NCI-H1092 (cell line): ENCODE measurements at places on chromosomes 7 and 10.

GRCh38 chr7:134696261-134696660, 49.6 kb downstream of the BPGM start:
- DNase-seq: no peak

GRCh38 chr7:131945313-131945911, 389.0 kb upstream of the PODXL start:
- DNase-seq: peak; percentile 64

DNA sequence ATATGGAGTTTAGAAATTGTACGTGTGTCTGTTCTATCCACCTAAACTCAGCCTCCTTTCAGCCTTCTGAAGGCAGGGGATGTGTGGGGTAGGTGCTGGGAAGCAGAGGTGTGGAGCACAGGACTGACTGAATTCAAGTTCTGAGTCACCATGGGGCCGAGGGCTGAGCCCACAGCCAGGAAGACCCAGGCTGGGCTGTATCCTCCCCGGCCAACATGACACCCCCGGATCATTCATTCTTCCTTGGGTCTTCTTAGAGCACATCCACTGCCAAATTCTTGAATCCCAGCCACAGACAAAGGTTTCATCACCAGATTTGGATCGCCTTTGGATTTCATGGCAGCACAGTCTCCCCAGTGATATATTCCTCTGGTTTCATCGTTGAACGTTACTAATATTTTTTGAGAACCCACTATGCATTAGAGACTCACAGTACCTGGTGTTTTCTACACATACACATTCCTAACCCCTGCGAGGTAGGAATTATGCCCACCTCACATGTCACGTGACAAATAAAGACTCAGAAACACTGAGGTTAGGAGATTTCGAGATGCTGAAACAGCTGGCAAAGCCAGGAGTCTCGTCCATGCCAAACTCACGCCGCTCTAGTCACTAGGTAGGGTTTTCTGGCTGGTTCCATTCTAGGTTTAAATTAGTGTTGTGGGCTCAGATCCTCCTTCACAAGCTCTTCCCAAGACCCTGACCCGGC, 26.9 kb downstream of the CCDC3 start:
- no peak for DNase-seq

- no peak for DNase-seq
Observed at GRCh38 chr10:120806081-120806480, 45.1 kb upstream of the WDR11 start.

DNA sequence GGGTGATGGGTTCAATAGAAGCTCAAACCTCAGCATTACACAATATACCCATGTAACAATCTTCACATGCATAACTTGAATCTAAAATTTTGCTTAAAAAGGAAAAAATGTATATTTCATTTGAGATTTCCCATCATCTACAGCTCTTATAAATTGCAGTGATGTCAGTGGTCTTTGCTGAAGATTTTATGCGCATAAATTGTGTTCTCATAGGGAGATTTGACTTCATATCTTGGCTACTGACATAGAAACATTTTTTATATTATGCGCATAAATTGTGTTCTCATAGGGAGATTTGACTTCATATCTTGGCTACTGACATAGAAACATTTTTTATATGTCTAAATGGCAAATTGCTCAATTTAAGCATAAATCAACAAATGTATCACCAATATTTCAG, 1125.3 kb upstream of the C7orf33 start:
- no peak for DNase-seq

DNA sequence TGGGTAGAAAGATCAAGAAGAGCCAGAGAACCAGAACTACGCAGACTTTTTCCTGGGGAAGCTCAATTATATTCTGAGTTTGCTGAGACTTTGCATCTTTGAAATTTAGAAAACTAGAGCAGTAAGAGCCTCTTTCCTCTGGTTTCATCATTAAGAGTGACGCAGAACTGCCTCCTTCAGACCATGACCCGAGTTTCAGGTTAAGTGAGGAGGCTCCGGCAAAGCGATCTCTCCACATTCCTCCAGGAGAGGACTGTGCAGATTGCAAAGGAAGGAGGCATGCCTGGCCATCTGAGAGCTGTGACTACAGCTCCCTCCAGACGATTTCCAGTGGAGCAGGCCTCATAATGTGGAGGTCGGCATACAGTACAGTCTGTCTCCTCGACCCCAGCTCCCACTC, 115.8 kb upstream of the LANCL2 start:
- no peak for DNase-seq

GRCh38 chr7:36838616-36839225, 114.4 kb upstream of the AOAH start:
- DNase-seq: no peak

- DNase-seq: no peak
Observed at GRCh38 chr10:131973160-131973951, 8.4 kb downstream of the BNIP3 start.

GRCh38 chr10:62527019-62527827, 153.1 kb downstream of the ZNF365 start:
- no peak for DNase-seq

GRCh38 chr10:114301951-114302710, 63.1 kb downstream of the VWA2 start:
- DNase-seq: no peak
